ENCODE measurements at places on chromosomes 16 and 17. TPM values are rescaled to one million over a fixed set of nuclear protein-coding genes. Genes with fewer than 3 reads are reported as not detected.

GRCh38 chr16:4257646-4258556, 14.9 kb downstream of the TFAP4 start:
- no peak for DNase-seq

DNA sequence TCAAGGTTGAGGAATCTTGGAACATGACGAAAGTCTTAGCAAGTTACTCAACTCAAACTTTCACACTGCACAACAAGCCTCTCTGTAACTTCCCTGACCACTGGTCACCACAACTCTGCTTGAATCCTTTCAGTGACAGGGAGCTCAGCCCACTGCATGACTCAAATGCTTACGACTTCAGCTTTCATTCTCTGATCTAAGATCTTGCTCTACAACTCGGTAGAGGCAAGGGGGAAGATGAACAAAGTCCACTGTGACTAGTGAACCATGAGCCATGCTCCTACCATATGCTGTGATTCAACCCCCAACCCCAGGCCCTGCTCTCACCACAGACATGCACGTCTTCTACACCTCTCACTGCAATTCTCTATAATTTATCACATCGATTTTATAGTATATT, 160.9 kb downstream of the SLC39A11 start:
- DNase-seq: no peak

DNA sequence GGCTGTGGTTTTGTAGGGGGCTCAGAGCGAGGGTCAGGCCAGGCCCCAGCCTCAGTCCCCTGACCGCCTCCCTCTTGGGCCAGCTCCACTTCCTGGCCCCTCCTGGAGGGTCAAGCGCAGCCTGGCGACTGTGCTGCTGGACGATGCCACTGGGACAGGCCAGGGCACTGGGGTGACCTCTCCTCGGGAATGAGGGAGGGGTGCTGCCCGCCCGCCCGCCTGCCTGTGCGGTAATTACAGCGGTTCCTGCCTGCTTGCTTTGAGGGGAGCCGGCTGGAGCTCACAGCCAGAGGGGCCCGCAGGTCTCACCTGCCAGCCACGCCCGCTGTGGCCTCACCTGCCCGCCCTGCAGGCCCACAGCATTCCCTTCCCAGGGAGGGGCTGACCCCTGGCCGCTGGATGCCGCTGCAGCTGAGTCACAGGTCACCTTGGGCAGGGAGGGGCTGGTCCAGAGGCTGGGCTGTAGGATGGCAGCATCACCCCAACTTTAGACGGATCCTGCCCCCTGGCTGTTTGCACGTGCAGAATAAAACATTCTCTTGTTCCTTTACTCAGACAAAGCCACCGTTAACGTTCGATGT, 76.7 kb upstream of the CBX4 start:
- DNase-seq: peak; percentile 84

DNA sequence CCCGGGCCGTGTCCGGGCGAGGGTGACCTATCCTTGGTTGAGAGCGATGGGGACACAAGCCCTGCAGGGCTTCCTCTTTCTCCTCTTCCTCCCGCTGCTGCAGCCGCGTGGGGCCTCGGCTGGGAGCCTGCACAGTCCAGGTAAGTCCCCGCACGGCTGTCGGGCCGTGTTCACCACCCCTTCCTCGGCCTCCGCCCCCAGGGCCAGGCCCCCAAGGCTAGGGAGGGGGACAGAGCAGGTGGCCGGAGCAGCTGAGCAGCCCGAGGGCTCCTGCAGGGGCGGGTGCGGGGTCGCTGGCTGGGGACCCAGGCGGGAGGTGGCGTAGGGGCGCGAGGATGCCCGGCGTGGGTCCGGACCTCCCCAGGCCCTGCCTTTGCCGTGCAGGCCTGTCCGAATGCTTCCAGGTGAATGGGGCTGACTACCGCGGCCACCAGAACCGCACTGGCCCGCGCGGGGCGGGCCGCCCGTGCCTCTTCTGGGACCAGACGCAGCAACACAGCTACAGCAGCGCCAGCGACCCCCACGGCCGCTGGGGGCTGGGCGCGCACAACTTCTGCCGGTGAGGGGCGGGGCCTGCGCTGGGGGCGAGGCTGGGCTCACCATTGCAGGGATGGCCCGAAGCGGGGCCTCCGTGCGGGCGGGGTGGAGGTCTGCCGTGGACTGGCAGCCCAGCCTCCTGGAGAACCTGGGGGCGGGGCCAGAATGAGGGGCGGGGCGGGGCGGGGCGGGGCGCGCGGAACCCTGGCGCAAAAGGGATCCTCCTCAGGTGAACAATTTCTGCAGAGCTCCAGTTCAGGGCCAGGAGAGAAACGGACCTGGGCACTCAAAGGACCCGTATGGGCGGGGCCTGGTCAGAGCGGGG, 631 bp downstream of the KREMEN2 start:
- DNase-seq: no peak

- no peak for DNase-seq
Observed at GRCh38 chr16:85995541-85996423, 96.8 kb downstream of the IRF8 start.

The MVD gene
- total RNA-seq: 104 TPM

The TVP23A gene
- total RNA-seq: 0.69 TPM

The EFNB3 gene
- 0.32 TPM for total RNA-seq

The EFCAB5 gene
- total RNA-seq: 1.1 TPM

The VMO1 gene
- 5.6 TPM for total RNA-seq

The CX3CL1 gene
- total RNA-seq: 47.5 TPM

DNA sequence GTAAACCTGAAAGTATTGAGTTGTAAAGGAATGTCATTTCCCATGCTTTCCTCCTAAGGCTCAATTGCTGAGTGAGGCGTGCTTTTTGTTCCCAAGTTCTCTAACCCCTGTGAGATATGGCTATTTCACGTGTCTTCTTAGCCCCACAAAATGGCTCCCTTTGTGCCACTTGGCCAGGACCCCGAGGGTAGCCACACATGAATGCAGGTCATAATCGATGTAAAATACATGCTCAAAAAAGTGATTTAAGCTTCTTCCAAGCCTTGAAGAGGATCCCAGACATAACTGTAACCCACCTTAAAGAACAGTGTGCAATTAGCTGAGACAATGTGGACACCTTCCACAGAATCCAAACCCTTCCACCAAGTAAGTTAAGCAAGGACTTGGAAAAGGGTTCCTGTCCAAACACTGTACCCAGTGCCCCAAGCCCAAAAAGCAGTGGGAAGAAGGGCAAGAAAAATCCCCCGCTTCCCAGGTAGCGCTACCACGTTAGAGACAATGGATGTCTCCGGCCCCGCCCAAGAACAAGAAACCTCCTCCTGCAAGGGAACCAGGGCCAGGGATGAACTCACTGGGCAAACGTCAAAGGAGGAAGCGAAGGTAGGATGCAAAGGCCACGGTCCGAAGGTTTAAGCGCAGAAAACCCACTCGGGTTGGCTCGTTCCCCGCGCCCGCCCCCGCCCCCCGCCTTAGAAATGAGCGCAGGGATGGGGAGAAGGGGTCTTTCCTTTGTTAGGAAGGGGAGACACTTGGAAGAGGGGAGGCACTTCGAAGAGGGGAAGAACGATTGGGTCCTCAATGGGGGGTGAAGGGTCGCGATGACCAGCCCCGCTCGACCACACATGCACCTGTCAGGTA, 1.2 kb downstream of the JPT1 start:
- DNase-seq: peak; percentile 64

- no peak for DNase-seq
Observed at GRCh38 chr16:57341441-57342303, 16.9 kb upstream of the CCL22 start.

The KIF18B gene
- 0.32 TPM for total RNA-seq

GRCh38 chr16:53065461-53066061, 10.8 kb downstream of the CHD9 start:
- DNase-seq: no peak

All from upper lobe of right lung (tissue), 1 donor.